ENCODE measurements at places on chromosomes 4 and X. TPM values are rescaled to one million over a fixed set of nuclear protein-coding genes. Genes with fewer than 3 reads are reported as not detected.
A peak's percentile ranks its signal among the peaks of the same experiment; 100 is the strongest.

Gene PDE6B
- 7.0 TPM for total RNA-seq

Gene SOX3
- total RNA-seq, result not detected

Gene ARMCX1
- total RNA-seq, result 37.2 TPM

Gene KDM5C
- 61.6 TPM for total RNA-seq

GRCh38 chr4:137892134-137892533, 350.0 kb downstream of the SLC7A11 start:
- no peak for DNase-seq

GRCh38 chr4:8392591-8393190, 47.8 kb downstream of the ACOX3 start:
- peak; percentile 51 for DNase-seq

DNA sequence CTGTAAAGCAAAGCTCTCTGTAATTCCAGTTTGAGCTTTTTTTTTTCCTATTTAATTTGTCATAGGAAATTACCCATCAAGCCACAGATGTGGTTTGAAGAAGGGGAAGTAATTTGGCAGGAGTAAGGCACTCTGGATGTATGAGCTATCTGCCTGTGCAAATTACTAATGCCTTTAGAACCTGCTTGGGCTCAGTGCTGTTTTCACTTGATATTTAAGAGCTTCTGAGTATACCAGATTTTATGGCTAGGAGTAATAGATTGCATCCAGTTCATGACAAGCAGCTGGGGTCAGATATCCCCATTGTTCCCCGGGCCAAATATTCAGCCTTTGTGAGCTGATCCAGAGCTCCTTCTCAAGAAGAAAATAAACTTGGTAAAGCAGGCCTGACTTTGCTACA, 89.1 kb downstream of the DCAF8L2 start:
- no peak for DNase-seq

DNA sequence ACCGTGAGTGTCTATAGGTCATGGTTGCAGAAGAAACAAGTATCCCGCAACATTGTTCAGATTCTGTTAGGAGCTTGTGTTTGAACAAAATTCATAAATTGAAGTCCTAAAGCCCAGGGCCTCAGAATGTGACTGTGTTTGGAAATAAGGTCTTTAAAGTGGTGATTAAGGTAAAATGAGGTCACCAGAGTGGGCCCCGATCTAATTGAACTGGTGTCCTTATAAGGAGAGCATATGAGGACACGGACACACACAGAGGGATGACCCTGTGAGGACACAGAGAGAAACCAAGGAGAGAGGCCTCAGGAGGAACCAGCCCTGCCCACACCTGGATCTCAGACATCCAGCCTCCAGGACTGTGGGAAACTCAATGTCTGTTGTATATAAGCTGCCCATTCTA, 76.9 kb downstream of the DHRSX start:
- no peak for DNase-seq

DNA sequence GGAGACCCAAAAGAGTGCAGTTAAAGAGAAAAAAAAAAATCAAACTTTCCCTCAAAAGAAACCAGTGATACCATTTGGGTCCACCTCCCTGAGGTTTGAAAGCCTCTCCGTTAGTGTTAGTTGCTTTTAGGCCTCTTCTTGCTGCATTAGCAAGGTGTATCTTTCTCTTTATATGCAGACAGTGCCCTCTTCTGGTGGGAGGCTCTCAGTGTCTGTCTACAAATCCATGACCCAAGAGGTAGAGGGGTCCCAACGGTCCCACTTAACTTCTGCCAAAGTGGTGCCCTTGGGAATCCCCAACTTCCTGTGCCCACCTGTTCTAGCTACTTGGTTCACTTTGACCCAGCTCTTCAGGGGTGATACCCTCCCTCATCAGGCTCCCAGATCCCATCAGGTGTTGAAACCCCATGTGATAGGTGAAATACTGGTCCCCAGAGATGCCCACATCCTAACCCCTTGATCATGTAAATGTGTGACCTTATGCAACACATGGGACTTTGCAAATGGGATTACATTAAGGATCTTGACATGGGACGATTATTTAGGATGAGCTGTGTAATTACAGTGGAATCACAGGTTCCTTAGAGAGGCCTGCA, 63.7 kb upstream of the CD99 start:
- DNase-seq, result no peak

- DNase-seq, result no peak
Measured at GRCh38 chr4:63663870-63664269, 745.4 kb downstream of the TECRL start.

GRCh38 chr4:156298230-156298629, 344.6 kb upstream of the CTSO start:
- peak; percentile 10 for DNase-seq

- no peak for DNase-seq
Measured at GRCh38 chr4:119564106-119564505, 64.5 kb downstream of the PDE5A start.

- no peak for DNase-seq
Measured at GRCh38 chr4:173493041-173493440, 37.0 kb downstream of the HAND2 start.

- DNase-seq, result no peak
Measured at GRCh38 chr4:31083456-31083855, 363.3 kb downstream of the PCDH7 start.

- DNase-seq, result no peak
Measured at GRCh38 chrX:36035550-36035949, 116.0 kb downstream of the CFAP47 start.

- DNase-seq, result no peak
Measured at GRCh38 chrX:134547047-134547679, 87.2 kb downstream of the HPRT1 start.

DNA sequence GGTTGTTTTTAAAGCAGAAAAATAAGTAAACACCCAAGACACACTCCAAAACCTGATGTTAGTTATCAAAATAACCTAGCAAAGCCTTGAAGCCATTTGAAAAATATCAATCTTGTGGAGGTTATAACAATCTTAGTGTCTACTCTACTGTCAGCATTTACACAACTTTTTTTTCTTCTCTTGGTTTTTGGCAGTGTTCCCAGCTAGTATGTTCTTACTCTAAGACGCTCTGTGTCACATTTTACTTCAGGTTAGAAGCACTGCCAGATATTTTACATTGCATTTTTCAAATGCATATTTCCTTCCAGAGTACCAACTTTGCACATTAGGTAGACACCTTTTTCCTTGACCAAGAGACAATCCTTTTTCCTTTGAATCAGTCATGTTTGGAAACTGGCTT, 114.0 kb upstream of the INPP4B start:
- no peak for DNase-seq

DNA sequence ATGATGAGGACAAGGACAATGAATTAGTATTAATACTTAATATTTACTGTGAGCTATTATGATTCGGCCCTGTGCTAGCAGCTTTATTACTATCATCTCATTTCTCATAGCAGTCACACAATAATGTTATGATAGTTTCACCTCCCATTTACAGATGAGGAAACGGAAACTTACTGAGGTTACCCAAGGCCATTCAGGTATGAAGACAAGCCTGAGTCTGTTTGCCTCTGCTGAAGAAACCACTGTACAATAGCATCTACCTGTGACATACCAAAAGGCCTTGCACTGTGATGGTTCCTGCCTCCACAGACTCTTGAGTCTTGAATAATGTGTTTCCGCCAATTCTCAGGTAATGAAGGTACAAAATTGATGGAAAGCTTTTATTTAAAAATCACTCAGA, 248.5 kb downstream of the NPFFR2 start:
- DNase-seq, result no peak

DNA sequence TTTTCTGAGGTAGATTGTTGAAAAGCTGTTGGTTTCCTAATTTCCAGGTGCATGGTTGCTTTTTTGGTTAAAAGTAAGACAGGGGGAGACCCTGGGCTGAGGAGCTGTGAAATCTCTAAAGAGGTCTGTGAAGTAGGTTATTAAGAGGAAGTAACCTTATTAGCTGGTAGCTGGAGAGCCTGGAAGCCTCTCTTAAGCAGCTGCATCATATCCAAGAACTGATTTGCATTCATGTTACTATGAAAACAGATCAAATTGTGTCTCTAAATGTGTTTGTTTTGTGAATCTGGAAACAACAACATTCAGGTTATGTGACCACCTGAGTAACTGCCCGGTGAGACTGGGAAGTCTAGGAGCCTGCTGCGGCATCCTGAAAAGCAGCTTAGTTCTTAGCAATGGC, 54.1 kb downstream of the ARHGAP10 start:
- no peak for DNase-seq

DNA sequence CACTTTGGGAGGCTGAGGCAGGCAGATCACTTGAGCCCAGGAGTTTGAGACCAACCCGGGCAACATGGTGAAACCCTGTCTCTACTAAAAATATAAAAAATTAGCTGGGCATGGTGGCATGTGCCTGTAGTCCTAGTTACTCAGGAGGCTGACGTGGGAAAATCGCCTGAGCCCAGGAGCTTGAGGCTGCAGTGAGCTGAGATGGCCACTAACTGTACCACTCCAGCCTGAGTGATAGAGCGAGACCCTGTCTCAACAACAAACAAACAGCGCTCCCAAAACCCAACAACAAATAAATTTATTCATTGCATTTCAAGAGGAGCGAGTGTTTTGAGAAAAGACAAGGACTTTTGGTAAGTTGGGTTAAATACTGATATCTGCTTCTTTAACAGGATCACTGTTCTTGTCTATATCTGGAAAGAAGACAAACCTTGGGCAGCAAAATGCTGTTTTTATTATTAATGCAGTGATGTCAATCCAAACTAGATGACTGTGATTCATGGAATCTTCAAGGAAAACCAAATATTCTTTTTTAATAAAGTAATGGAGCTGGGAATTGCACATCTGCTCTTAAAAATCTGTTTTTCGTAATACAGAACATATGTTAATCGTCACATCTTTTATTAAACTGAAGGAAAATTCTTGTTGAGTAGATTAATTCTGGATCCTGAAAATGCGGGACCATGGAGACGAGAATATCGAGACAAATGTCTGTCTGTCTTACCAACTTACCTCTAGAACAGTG, 90.8 kb upstream of the LIMCH1 start:
- no peak for DNase-seq

DNA sequence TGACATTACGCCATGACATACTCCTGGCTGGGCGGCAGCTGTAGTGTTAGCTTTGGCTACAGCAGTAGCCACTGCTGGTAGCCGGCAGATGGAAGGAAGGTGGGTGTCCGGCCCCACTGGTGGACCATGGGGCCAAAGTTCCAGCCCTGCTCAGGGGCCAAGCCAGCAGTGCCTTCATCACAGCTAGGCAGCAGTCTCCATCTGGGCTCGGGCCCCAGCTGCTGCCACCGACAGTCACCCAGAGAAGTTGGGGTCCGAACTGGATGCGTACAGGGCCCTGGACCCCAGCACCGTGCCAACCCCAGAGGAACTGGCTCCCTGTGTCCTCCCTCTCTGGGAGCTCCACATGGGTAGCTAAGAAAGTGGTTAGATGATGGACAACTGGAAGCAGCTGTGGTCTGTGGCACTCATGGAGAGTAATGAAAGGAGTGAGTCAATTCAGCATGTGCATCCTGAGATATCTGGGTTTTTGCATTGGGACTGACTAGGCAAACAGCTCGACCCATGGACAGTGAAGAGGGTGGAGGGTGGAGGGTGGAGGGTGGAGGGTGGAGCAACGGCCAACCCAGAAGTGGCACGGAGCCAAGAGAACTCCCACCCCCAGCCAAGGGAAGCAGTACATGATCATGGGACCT, 366.6 kb upstream of the GRIA3 start:
- DNase-seq, result peak; percentile 36

- DNase-seq, result no peak
Measured at GRCh38 chr4:123043013-123043412, 120.6 kb upstream of the NUDT6 start.

- no peak for DNase-seq
Measured at GRCh38 chrX:114717921-114718320, 134.0 kb downstream of the HTR2C start.

DNA sequence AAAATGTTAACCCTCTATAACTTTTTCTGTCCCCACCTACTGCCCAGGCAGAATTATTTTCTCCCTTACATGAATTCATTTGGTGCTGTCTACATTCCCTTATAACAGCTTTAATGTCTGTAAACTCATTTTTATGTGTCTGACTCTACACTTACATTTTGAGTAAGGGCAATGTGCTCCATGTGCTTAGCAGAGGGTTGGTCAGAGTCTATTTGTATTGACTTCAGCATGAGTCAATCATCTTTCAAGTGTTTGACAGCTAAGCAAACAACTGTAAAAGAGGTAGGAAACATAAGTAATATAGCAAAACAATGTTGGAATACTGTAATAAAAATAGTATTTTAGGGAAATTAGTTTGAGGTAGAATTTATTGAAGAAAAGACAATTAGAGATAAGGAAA, 6.3 kb downstream of the IL15 start:
- no peak for DNase-seq

GRCh38 chr4:128823025-128823661, 13.6 kb downstream of the JADE1 start:
- no peak for DNase-seq

DNA sequence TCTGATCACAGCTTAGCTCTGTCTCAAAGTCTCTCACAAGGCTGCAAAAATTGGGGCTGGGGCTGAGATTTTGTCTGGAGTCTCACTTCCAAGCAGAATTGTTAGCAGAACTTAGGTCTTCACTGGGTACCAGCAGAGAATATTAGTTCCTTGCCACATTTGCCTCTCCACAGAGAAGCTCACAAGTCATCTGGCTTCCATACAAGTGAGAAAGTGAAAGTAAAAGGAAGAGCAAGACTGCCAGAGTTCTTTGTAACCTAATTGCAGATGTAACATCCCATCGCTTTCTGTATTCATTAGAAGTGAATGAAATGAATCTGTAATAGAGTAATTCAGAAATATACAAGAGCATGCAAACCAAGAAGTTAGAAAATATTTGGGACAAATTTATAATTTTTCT, 624.1 kb upstream of the GNPDA2 start:
- no peak for DNase-seq

DNA sequence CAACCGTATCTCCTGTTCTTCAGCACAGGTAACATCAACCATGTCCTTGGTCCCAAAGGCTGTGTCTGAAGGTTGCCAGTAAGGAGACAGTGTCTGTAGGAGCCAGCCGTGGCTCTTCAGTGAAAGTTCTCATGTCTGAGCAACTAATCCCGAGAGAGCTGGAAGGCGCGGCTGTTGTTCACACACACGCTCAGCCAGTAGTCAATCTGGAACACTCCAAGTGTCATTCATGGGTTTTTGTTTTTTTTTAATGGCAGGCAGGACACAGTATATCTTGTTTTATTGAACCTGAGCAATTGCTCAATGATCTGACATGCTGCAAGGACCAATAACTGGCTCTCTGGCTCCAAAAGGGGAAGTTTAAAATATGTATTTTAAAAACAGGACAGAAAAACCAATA, 48.4 kb upstream of the MAP3K15 start:
- DNase-seq, result no peak

- DNase-seq, result no peak
Measured at GRCh38 chr4:26893491-26893890, 32.9 kb downstream of the STIM2 start.

DNA sequence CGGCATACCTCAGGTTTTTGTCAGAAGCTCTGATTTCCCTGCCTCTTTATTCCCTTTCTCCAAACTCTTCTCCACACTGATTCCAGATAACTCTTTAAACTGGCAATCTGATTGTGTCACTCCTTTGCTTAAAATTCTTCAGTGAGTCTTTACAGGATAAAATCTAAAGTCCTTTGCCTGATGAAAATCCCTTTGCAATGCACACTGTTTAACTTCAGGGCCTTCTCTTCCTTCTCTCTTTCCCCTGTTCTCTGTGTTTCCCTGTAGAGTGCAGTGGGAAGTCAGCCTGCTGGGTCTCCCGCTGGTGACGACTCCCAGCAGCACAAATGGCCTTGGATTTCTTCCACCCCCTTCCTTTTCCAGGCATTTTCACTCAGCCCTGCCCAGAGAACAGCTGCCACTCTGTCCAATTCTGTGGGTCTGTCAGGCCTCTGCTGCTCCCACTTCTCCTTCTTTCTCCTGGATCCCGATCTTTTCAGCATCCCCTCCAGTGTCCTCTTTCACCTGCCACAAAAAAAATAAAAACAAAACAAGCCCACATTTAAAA, 189.9 kb upstream of the NWD2 start:
- no peak for DNase-seq

GRCh38 chr4:4851081-4851480, 8.4 kb upstream of the MSX1 start:
- DNase-seq, result no peak
